ENCODE measurements at places on chromosomes 7 and 10.

- DNase-seq = no peak
Observed at GRCh38 chr10:69097729-69098128, 9.8 kb downstream of the SRGN start.

DNA sequence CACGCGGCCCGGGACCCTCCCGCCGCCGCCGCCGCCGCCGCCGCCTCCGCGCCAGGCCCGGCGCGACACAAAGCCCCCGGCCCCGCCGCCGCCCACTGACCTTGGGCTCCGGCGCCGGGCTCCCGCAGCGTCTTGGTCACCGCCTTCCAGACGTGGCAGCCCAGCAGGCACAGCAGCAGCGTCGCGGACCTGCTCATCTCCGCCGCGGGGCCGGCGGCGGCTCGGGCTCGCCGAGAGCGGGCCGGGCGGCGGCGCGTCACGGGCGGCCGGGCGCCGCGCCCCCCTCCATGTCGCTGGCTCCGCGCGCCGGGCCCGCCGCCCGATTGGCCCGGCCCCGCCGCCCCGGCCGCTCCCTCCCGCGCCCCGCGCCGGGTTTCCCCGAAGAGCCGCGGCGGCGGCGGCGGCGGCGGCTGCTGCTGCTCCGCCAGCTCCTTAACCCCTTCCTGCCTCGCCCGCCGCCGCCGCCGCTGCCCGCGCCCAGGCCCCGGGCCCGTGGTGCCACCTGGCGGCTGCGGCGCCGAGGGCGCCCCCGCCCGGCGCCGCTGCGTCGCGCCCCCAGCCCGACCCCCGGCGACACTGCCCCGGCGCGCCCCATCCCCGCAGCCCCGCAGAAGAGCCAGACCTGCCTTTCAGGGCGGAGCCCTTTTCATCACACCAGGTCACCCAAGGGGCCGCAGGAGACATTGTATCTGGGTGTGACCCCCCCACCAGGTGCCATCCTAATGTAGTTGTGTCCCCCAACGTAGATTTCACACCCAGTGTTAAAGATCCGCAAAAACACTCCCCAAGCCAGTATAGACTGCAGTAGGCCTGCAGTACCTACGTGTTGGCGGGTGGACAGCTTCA, at the start of gene FAM171A1:
FAM171A1 (minus strand) TSS at position 434 of the 846 bp plus-strand sequence; CDS start at position 197, 237 bp downstream.
- peak; percentile 27 for DNase-seq

DNA sequence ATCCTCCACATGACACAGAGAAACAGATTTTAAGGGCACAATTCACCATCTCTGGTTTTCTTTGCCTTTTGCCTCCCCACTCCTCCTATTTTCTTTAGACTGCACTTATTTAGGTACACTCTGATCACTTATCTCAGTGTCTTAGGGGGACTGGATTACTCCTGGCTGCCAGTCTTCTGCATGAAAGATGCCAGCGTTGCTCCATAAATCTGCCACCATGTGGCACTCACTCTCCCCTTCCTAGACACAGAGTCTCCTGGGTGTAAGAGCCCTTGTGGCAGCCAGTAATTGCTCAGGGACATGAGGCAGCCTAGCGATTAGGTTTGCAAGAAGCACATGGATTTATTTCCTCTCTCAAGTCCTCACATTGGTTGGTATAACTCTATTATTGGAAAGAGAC, 34.5 kb upstream of the RBM20 start:
- DNase-seq = no peak

DNA sequence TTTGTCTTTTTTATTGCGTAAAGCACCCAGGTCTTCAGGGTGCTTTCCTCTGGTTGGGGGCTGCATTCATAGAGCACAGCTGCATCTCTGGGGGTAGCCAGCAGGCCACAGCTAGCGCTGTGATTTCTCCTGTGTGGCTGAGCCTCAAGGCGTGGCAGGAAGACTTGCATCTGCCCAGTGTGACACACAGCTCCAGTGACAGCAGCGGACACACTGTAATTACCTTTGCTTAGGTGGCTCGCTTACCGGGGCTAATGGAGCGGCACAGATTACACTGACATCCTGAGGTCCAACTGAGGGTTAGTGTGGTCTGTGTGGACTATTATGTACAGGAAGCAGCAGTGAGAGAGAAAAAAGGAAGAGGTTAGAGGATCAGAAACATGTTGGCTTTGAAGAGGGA, 27.1 kb downstream of the ABCB4 start:
- DNase-seq = no peak

DNA sequence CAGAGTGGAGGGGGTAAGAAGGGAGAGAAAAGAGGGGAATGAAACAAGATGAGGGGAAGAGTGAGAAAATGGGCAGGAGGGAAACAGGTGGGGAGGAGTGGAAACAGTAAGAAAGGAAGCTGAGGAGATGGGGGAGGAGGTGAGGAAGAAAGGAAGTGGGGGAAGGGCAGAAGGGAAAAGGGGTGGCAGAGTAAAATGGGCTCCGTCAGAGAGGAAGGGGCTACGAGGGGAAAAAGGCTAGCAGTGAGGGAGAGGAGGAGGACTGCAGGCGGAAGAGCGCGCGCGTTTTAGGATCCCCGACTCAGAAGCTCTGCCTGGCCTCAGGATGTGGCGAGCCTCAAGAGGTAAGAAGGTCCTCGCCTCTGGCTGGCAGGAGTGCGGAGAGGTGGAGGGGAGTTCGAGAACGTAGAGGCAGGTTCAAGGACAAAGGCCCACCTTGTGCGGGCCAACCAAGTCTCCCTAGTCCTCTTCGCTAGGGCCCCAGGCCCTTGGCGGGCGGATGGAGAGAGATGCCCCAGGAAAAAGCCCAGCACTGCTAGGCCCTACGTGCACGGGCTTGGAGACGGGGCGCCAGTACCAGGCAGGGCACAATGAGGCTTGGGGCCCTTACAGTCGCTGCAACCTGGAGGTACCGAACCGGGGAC, 5.8 kb upstream of the NKX2-3 start:
- no peak for DNase-seq

GRCh38 chr7:7209412-7210050, 27.2 kb downstream of the C1GALT1 start:
- DNase-seq = no peak

GRCh38 chr10:11328264-11329061, 283.0 kb downstream of the USP6NL start:
- no peak for DNase-seq

DNA sequence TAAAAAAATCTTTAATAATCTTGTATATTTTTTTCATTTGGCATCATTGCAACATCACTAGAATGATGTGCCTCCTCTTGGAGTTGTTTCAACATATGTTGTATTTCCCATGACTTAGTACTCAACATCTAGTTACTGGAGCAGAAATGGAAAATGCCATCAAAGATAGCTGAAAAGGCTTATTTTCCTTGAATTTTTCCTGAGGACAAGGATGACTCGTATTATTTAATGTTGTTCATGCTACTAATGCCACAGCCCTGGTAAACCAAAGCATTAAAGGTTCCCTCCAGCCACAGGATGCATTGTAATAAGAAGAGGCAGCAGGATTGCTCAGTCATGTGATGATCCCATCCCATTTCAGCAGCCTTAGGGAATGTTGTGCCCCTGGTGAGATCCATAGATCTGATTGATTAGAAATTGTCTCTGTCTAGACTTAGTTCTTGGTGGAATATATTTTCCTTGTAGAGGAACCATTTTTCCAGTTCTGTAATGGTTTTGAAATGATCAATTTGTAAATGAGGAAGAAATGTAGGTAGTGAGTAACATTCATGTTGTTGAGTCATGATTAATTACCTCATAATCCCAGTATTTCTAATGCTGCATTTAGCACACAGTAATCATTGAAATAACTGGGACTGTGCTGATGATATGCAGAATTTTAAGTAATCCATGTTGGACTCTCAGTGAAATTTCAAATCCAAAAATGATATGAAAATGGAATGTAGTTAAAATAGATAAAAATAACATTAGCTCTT, 91.3 kb upstream of the SMIM30 start:
- no peak for DNase-seq

DNA sequence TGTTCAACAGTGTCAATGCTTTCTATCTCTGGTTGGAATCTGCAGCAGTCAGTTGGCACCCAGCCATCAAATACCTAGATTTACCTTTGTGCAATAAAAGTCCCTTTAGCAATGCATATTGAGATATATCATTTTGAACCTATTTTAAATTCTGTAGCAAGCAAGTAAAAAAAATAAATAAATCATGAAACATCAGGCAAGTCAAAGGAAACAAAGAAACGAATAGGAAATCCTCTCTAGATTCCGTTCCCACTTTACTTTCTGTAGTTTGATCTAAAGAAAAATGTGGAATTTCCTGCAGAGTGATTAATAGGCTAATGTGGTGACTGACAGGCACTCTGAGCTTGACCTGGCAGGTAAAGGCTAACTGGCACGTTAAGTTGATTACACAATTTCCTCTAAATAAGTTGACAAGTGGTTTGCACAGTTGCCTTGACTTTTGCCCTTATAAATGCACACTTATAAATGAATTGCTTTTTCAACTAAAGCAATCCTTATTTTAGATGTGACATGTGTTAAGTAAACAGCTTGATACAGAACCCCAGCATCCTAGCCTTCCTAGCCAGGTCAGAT, 208.1 kb upstream of the TCF7L2 start:
- no peak for DNase-seq

- DNase-seq = no peak
Observed at GRCh38 chr10:50510517-50511473, 113.0 kb downstream of the SGMS1 start.

Measured in activated CD8-positive, alpha-beta memory T cell treated with anti-CD3 and anti-CD28 coated beads for 1 hour (primary cell).